ENCODE measurements at places on chromosomes 3 and 15. TPM values are rescaled to one million over a fixed set of nuclear protein-coding genes. Genes with fewer than 3 reads are reported as not detected.

- no peaks in the 10 kb centered on the region for H3K4me1 ChIP-seq
- H3K27ac ChIP-seq, result no peak within 1 kb of the TSS
Observed at GRCh38 chr3:187669675-187670504, at the start of gene SST. TSS of gene SST (minus strand) at chr3:187670394. CDS start at chr3:187670291, 103 bp downstream.

GRCh38 chr15:84857418-84858004 lies 27.0 kb upstream of the SLC28A1 start:
- H3K36me3 ChIP-seq, result no peaks in the 10 kb centered on the region
- DNase-seq, result no peak
- H3K27ac ChIP-seq, result no peak overlapping the region
- H3K4me3 ChIP-seq, result no peak overlapping the region

DNA sequence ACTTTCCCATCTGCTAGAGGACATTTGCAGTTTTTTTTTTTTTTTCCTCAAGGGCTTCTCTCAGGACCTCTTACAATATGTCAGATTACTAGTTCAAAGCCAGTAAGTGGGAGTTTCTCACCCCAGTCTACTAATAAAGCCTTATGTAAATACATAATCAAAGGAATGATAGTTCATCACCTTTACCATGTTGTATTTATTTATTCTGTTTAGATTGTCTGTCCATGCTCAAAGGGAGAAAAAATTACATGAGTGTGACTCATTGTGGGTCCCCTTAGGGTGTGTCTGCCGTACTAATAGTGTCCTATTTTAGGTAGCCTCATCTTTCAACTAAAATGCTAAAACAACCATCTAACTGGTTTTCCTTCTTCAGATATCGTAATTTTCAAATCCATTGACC lies 917.6 kb downstream of the EPHA3 start:
- H3K36me3 ChIP-seq, result no peaks in the 10 kb centered on the region
- no peak for DNase-seq
- no peak overlapping the region for H3K4me3 ChIP-seq
- no peak overlapping the region for H3K27ac ChIP-seq
- H3K27me3 ChIP-seq, result no peaks in the 10 kb centered on the region

- no peaks in the 10 kb centered on the region for H3K36me3 ChIP-seq
- H3K27me3 ChIP-seq, result no peaks in the 10 kb centered on the region
- H3K4me3 ChIP-seq, result no peak overlapping the region
- H3K4me1 ChIP-seq, result no peaks in the 10 kb centered on the region
- no peak overlapping the region for H3K27ac ChIP-seq
Observed at GRCh38 chr3:196339493-196340254, 1.5 kb upstream of the TM4SF19 start.

DNA sequence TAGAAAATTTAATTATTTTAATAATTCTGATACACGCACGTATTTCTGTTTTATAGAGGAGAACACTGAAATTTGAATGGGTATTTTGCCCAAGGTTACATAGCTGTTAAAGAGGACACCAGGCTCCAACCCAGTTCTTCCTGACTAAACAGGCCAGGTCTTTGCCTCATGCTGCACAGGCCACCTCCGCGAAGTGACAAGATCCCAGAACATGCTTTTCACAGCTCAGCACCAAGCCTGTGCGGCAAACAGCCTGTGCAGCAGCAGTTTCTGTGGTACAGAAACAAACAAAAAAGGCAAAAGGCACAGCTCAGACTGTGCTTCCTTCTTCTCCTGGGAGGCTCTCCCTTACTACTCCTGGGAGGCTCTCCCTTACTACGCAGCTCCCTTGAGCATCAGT lies 6.5 kb downstream of the FOXL2 start:
- DNase-seq, result no peak
- no peaks in the 10 kb centered on the region for H3K36me3 ChIP-seq
- peaks cover 54% of the 10 kb centered on the region for H3K4me1 ChIP-seq
- H3K27me3 ChIP-seq, result peaks cover 5% of the 10 kb centered on the region
- H3K27ac ChIP-seq, result no peak overlapping the region

DNA sequence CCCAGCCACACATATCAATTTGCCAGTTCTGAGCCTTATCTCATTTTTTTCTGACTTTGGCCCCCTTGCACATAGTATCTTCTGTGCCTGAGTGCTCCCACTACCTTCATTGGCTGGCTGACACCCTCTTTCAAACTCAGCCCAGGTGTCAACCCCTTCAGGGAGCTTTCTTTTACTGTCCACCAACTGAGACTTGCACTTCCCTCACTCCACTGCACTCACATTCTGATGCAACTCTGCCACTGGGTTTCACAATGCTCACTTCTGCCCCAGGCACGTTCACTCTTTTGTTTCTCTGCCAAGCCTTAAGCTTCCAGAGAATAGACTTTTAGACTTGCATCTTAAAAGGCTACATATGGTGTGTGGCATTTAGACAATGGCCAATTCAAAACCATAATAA lies 101.5 kb upstream of the CBLB start:
- no peaks in the 10 kb centered on the region for H3K36me3 ChIP-seq
- H3K27ac ChIP-seq, result no peak overlapping the region
- DNase-seq, result no peak
- H3K27me3 ChIP-seq, result no peaks in the 10 kb centered on the region

DNA sequence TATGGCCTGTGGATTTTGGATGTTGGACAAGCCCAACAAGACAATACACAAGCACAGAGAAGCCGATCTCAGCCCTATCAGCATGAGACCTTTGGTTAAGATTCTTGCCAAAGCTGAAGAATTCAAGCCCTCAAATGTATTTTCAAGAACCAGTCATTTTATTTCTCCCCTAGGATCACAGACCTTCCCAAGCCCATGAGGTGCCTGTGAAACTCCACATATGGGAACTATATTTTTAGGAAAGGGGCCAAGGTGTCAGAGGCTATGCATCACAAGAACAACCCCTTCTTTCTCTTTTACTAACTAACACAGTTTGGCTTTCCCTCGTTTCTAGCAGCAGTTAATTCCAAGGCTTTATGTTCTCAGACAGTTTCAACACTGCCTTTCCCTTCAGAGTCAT lies 364.5 kb downstream of the MAGI1 start:
- no peaks in the 10 kb centered on the region for H3K27me3 ChIP-seq
- no peak for DNase-seq
- no peak overlapping the region for H3K27ac ChIP-seq
- no peak overlapping the region for H3K4me3 ChIP-seq
- H3K36me3 ChIP-seq, result no peaks in the 10 kb centered on the region
- H3K4me1 ChIP-seq, result no peaks in the 10 kb centered on the region

DNA sequence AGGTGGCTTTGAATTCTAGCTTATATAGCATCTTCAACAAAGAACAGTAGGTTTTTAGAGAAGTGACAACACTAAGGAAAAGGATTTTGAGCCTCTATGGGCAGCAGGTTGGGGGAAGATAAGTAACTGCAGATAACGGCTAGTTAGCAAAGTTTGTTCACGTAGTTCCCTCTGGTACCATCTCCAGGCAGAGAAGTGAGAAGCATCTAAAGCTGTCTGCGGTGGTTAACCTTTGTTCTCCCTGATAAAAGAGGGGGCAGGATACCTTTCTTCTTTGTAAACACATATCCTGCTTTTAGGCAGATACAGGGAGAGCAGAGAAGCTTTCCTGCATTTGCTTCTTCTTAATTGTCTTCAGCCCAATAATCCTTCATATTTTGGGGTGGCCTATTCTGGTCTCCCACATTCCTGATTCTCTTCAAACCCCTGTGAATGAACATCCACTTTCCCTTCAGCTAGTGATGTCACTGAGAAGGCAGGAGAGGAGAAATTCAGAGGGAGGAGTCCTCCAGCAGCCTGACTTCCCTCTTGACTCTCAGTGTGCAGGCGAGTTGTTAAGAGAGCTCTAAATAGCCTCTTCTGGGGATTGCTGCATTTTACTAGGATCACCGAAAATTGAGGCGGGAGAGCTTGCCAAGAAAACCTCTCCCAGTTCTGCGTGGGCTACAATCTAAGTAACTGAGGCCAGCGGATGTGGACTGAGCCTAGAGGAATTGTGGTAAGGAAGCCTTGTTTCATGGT lies 393.7 kb upstream of the C2CD4B start:
- DNase-seq, result no peak
- no peaks in the 10 kb centered on the region for H3K36me3 ChIP-seq
- H3K27me3 ChIP-seq, result no peaks in the 10 kb centered on the region
- no peaks in the 10 kb centered on the region for H3K4me1 ChIP-seq

- H3K4me3 ChIP-seq, result no peak overlapping the region
- DNase-seq, result no peak
- H3K4me1 ChIP-seq, result no peaks in the 10 kb centered on the region
Observed at GRCh38 chr3:162776148-162776547, 1279.5 kb downstream of the OTOL1 start.

DNA sequence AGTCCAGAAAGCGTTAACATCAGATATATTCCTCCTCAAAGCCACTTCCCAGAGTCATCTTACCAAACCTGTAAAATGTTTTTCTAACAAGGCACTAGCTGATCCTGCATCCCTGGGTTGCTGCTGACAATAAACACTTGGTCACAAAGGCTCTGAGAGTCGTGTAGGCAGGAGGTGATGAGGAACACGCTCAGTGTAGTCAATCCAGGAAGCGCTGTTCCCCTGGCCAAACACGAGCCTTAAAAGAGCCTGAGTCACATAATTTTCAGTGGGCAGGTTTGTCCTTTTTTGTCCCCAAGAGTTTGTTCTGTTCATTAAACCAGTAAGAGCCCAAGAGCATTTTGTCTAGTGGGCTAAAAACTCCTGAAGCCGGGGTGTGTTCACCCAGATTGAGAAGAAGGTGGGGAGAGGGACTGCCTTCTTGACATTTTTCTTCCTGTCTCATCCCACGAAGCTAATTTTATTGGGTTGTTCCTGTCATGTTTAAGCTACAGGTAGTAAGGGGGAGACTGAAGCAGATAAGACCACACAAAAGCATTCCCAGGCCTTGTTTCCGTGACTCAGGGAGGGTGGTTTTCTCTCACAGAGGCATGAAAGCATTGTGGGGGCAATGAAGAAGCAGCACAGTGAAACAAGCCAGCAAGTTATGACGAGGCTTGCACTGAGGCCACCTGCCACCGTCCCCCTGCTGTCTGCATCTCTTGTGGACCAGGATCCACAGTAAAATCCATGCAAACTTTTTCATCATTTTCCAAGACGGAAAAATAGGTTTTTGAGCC lies 73.7 kb downstream of the FOXB1 start:
- no peaks in the 10 kb centered on the region for H3K36me3 ChIP-seq
- no peaks in the 10 kb centered on the region for H3K27me3 ChIP-seq
- H3K4me3 ChIP-seq, result no peak overlapping the region
- no peak for DNase-seq
- H3K27ac ChIP-seq, result no peak overlapping the region

Gene ITIH1
- not detected for total RNA-seq

Gene ECE2
- not detected for total RNA-seq
